GM13977 (cell line): ENCODE measurements at places on chromosomes 2 and 18.
A peak's percentile ranks its signal among the peaks of the same experiment; 100 is the strongest.

- no peak for DNase-seq
These were observed 108.1 kb downstream of the PRPF40A start for GRCh38 chr2:152609154-152609553.

DNA sequence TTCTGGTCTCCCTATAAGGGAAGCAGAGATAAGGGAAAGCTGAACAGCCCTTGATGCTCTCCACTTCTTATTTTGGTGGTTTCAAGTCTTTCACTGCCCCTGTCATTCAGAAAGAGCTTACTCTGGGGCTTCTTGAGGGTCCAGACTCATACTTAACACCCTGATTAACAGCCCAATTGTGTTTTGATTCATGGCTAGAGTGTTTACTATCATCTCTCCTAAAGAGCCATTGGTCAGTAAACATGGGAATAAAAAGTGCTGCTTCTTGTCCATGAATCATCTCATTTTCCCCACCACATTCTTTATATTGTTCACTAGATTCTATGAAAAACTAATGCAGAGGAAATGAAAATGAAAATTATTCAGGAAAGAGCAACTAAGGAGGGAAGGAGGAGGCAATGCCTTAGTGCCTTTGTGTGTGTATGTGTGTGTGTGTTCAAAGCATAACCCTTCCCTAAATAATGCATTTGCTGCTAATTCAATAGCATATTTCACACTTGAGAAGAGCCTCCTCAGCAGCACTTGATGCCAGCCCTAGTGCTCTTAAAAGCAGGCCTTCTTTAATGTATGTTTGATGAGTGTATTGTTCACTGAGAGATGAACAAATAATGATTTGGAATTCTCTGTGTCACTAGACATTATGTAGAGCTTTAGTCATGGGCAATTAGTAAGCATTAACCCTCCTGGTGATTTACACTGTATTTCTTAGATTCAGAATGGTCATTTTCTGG is 63.5 kb downstream of the DCC start:
- DNase-seq: no peak

GRCh38 chr2:196144513-196145126 is 26.8 kb downstream of the STK17B start:
- DNase-seq: no peak

GRCh38 chr2:99338029-99338585 is 918 bp downstream of the EIF5B start:
- peak; percentile 30 for DNase-seq

- peak; percentile 20 for DNase-seq
These were observed 369.9 kb downstream of the LPIN1 start for GRCh38 chr2:12116228-12116750.

DNA sequence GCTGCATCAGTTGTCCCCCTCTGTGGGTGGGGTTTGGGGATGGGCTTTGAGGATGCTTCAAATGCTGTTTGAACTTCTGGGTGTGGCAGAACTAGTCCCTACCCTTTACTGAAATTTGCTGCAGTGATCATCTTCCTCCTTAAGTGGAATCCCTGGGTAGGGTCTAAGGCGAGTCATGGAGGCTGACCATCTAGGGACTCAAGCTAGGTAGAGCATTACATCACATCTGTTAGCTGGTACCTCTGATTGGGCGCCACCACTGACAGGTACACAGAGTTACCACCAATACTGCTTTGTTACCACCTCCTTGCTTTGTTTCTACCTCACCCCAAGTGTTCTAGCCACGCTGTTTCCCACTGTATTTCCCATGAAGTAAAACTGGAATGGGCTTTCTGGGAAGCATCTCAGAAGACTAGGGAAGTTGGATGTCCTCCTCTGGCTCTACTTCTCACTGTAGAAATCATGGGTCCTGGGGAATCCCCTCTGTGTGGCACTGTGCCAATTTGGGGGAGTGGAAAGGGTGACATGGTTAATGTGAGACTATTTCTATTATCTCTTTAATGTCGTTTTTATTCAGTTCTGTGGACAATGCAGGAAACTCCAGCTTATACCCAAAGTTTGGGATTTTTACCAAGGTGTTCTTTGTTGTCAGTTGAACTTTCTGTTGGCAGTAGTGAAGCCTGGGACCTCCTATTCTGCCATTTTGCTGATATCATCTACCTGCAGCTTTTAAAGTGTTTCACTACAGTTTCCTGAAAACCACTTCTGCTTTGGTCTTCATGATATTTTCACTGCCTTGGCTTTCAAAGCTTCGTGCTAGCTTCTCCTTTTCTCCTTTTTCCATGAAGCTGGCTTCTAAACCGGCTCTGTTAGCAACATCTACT is 14.5 kb upstream of the SULT1C4 start:
- DNase-seq: no peak

DNA sequence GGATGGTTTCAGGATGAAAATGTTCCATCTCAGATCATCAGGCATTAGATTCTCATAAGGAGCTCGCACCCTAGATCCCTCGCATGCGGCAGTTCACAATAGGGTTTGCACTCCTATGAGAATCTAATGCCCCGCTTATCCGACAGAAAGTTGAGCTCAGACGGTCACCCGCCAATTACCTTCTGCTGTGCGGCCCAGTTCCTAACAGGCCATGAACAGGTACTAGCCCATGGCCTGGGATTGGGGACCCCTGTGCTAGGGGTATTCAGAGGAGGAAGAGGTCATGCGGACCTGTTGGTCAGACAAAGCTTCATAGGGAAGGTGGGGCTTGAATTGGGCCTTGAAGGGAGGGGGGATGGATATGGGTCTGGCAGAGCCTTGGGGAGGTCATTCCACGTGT is 4.4 kb upstream of the BUB1 start:
- no peak for DNase-seq

- DNase-seq: no peak
These were observed 5.4 kb downstream of the ITGAV start for GRCh38 chr2:186595219-186595618.

GRCh38 chr2:190912726-190913125 is 32.1 kb downstream of the GLS start:
- DNase-seq: no peak

- no peak for DNase-seq
These were observed 492 bp downstream of the CHRNA1 start for GRCh38 chr2:174763780-174764179.

GRCh38 chr2:69923116-69923515 is 8.2 kb downstream of the MXD1 start:
- no peak for DNase-seq

DNA sequence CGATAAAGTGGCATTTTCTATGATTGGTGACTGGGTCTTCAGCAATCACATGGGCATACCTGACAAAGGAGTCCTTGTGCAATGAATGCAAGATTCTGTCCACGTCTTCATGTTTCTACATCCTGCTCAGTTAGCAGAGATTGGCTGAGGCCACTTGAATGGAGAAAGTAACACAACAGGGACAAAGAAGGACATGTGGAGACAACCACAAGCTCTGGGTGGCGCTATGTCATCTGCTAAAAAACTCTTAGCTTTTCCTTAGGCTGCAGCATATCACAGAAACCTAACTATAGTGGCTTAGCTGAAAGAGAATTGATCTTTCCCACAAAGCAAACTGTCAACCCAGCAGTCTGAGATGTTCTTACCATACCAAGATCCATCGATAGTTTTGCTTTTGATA is 1109.7 kb downstream of the SOCS6 start:
- DNase-seq: no peak

- no peak for DNase-seq
These were observed 9.7 kb upstream of the TEKT4 start for GRCh38 chr2:94861308-94862152.

DNA sequence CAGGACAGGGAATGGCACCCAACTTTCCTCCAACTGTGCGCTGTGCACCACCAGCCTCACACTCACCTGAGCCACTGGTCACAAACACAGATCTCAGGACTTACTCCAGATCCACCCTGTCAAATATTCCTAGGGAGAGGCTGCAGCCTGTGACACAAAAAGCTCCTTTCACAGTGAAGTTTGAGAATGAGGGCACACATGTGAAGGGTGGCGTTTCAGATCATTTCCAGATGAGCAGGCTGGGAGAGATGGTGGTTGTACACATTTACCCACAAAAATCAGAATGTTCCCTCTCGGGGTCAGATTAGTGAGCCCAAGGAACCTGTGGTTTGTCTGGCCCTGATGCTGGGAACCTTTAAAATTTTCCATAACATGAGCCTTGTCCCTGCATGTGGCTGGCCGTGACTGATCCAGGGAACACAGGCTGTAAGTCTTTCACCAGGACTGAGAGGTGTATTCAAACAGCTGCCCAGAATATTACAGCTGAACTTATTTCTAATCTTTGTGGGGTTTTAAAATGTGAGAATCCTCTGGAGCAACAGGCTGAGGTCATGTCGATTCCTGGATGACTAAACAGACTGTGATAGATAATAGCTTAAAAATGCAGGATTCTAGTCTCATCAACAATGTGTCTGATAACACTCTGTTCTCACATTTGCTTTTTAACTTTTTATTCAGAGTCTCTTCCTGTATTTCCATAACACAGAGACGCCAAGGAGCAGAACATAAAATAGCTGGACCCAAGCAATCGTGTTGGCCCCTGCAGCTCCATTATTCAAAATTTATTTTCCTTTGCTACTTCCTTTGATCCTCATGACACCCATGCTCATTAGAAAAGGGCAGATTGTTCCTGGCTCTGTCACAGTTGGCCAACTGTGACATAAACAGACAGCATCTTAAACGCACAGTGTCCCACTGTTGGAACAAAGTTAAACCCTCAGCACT is 35.5 kb downstream of the IL1R2 start:
- no peak for DNase-seq

- DNase-seq: no peak
These were observed 20.8 kb downstream of the APCDD1 start for GRCh38 chr18:10475276-10475653.

- no peak for DNase-seq
These were observed 68.6 kb upstream of the COL5A2 start for GRCh38 chr2:189248141-189248540.

- DNase-seq: peak; percentile 64
These were observed at the start of gene EDAR for GRCh38 chr2:108988796-108989713. Gene EDAR, minus strand, starts transcription at chr2:108989220. Its CDS starts 58,206 bp downstream, at chr2:108931014.

GRCh38 chr2:191114403-191114886 is 36.3 kb downstream of the STAT4 start:
- peak; percentile 43 for DNase-seq

GRCh38 chr2:8984855-8985254 is 18.6 kb downstream of the MBOAT2 start:
- DNase-seq: no peak

GRCh38 chr2:216942016-216942415 is 82.2 kb upstream of the TNP1 start:
- DNase-seq: no peak

- DNase-seq: no peak
These were observed 488.7 kb upstream of the ID2 start for GRCh38 chr2:8193146-8193545.

DNA sequence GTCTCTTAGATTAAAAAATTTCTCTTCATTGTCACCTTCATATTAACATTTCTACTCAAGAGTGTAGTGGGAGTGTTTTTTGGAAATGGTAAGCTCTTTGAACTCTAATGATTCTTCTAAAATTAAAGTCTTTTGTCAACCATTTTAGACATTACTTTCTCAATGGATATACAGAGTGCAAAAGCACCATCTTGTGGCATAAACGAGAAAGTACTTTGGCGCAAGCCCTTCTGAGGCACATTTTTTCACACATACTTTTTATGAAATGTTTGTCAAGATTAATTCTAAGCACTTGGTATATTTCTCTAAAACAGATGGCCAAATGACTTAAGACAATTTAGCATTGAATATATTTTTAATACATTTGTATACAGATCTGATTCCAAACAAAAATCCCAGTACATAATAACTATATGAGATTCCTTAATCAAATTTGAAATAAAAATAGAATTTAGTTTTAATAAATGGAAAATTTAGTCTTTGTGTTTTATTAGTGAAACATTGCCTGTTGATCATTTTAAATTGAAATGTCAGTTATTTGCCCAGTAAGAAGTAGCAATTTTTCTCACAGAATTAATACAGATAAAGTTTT is 63.3 kb upstream of the GALNT5 start:
- DNase-seq: peak; percentile 52

- DNase-seq: no peak
These were observed 20.3 kb downstream of the LONRF2 start for GRCh38 chr2:100301881-100302584.

DNA sequence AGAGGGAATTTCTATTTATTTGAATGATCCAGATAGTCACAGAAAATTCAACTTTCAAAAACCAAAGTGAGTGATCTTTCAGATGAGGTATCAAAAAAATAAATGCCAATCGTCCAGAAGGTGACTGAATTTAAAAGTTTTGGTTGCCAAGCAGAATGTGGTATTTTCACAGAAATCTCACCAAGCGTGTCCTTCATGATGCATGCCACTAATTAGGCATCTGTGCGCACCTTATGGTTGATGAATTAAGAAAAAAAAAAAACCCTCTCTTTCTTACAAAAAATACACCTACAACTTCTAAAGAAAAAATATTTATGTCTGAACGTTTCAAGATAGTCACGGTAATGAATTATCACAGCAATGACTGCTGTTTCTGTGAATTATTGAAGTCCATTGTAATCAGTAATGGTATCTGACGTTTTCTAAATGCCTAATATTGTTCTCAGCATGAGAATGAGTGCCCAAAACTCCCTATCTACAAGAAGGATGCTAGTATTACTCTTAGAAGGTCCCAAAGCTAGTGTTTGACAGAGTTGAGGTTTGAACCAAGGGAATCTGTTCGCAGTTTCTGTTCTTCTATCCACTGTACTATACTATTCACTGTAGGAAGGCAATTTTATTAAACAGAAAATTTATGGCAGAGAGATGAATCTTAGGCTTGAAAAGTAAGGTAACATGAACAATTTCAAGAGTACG is 219.6 kb upstream of the NETO1 start:
- no peak for DNase-seq

- no peak for DNase-seq
These were observed 9.8 kb upstream of the RAB17 start for GRCh38 chr2:237600205-237600846.
